ENCODE measurements at places on chromosomes 1 and 21.

- DNase-seq: no peak
Measured at GRCh38 chr1:156217871-156218270, 5.1 kb downstream of the PMF1 start.

DNA sequence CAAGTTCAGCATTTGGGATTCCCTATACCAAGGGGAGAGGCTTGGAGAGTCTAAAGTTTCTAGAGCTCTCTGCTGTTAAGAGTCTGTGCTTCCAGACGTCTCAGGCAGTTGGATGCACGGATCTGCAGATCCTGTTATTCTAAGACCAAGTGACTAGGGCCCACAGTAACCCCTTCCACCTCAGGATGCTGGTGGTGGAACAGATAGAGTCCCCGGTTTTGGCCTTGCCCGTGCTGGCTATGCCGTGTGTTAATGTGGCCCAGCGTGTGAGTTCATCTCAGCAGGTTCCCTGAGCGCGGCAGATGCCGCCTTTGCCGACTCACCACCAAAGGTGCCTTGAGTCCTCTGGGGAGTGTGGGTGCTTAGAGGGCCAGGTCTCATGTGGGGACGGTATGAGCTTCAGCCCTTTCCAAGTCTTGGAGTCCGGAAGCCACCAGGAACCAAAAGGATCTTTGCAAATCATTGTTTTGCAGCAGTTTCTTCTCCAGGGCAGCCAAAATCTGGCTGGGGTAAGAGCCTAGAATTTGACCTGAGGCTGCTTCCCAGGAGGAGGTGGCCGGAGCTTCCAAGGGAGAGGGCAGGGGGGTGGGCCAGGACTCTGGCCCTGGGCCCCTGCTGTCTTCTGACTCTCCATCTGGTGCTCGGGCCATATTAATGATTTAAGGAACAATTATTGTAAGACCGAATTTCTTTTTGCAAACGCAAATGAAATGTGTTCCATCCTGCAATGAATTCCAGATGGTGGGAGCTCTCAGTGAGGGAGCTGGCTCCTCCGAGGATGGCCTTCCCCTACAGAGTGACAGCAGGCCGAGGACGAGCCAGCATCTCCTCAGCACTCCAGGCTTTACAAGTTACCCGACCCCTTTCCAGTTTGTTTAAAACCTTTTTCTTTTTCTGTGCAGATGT, 205.7 kb downstream of the FOXD2 start:
- peak; percentile 55 for DNase-seq

DNA sequence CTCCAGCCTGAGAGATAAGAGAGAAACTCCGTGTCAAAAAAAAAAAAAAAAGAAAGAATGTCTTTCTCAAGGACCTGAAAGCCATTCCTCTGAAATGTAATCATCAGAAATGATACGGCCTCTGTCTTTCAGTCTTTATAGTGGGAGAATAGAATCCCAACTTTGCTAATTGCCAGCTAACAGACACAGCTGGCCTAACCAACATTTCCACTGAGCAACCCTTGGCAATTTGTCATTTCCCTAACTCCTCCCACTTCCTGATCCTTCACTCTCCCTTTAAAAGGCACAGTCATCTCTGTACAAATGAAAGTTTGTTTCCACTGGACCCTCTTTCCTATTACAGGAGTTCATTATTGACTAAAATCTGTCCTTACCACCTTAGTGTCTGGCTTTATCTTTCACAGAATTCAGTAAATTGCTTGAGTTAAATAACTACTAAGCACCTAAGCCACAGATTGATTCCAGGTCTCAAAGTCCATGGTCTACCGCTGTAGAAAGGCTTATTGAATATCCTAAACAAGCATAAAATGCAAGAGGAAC, 4.3 kb upstream of the CBR1 start:
- no peak for DNase-seq

- DNase-seq: no peak
Measured at GRCh38 chr1:110341872-110342331, 2.7 kb downstream of the RBM15 start.

DNA sequence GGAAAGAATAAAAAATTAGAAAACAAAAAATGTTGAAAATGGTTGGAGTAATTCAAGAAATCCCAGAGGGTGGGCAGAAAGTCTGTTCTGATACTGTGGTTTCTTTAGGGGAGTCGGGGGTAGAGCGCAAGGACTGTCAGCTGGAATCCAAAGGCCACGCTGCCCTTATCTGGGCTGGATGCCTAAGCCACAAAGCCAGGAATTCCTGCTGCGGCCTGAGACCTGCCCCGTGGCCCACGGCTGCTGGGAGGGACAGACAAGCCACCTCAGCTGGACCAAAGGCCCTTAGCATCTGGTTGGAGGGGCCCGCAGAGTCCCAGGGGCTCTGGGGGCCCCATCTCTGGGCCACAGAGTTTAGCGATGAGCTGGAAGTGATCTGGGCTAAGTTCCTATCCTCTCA, 60.2 kb downstream of the DMRTB1 start:
- no peak for DNase-seq

DNA sequence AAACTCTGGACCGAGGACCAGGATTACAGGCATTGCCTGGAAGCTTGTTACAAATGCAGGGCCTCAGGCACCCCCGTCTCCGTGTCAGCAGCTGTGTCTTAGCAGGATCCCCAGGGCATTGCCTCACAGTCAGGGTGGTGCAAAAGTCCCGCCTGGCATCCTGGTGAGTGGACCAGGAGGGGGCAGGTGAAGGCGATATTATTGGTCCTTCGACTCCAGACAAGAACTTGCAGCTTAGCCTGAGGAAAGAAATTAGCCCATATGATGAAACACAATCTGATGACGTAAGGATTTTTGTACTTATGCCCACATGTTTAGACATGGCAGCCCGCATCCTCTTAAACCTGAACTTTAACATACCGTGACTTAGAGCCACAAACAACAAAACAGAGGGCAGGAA, 40.8 kb downstream of the RSPH1 start:
- no peak for DNase-seq

- DNase-seq: peak; percentile 94
Measured at GRCh38 chr1:65309304-65310077, at the start of gene DNAJC6. Gene DNAJC6, plus strand, starts transcription at chr1:65309543. Its CDS starts 203 bp downstream, at chr1:65309746.

GRCh38 chr1:54327386-54328065, 78.7 kb downstream of the SSBP3 start:
- DNase-seq: peak; percentile 25

GRCh38 chr1:82492159-82492558, 691.4 kb downstream of the ADGRL2 start:
- no peak for DNase-seq

All from retina (tissue), 1 donor.